ENCODE measurements at places on chromosomes 12 and 14. TPM values are rescaled to one million over a fixed set of nuclear protein-coding genes. Genes with fewer than 3 reads are reported as not detected.
A peak's percentile ranks its signal among the peaks of the same experiment; 100 is the strongest.

DNA sequence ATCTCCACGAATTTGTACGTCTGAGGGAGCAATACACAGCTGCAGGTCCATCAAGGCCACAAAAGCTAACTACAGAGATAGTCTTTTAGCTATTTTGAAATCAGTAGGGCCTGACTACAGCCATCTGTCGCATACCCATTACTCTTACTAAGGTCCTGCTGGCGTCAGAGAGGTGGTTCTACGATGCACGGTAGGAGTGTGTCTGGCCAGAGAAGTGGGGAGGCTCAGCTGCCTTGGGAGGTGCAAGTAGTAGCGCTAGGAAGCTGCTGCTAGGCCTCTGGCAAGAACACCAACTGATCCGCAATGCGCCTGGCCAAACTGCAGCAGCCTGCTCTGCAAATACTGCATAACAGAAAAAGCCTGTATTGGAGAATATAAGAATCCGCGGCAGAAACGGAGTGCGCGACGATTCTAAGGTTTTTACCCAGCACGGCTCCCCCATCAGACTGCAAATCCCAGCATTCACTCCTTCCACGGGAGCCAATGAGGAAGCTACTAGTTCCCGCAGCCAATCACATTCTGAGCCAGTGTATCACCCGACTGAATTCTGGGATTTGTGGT, 743 bp upstream of the CAND1 start:
- peak; percentile 83 for ATAC-seq

SIX1 gene
- 0.95 TPM for total RNA-seq

- ATAC-seq, result no peak
Measured at GRCh38 chr14:69358233-69358963, 39.7 kb downstream of the ERH start.

DNA sequence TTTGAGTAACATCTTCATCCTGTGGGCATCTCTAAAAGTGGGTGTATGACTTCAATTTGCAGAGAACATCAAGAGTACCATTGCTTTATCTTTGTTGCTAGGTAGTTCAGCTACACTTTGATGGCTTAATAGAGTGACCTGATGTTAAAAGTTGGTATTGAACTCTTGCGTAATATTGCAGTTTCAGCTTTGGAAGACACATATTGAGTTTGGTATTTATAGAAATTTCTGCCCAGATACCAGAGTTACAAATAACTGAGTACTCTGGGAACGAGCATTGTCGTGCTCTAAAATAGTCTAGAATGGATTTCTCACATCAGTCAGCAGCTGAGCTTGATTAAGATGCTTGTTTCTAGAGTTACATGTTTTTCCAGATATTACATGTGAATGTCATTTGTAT, 24.8 kb upstream of the AKAP5 start:
- no peak for ATAC-seq

SLC25A21 gene
- total RNA-seq, result 1.6 TPM

- no peak for ATAC-seq
Measured at GRCh38 chr12:45987340-45987727, 3.0 kb downstream of the SCAF11 start.

GRCh38 chr12:102326982-102327381, 129.3 kb upstream of the PMCH start:
- no peak for ATAC-seq

DNA sequence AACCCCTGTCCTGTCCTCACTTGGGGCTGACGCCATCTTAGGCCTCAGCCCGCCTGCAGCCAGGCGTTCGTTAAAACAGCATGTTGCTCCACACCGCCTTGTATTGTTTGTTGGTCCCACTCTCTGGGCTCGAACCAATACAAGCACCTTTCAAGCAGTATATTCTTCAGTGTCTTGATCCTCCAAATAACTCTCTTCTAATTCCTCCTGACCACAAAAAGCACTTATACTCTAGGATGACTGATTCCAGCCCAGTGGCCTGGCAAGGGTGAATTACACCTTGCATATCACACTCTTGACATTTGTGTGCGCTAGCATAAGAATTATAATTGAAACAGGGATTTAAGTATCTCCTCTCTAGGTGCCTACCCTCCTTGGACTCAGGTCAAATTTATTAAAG, 7.1 kb downstream of the CCER1 start:
- no peak for ATAC-seq

HHIPL1 gene
- total RNA-seq, result 2.6 TPM

MMP19 gene
- total RNA-seq, result 3.1 TPM

DNA sequence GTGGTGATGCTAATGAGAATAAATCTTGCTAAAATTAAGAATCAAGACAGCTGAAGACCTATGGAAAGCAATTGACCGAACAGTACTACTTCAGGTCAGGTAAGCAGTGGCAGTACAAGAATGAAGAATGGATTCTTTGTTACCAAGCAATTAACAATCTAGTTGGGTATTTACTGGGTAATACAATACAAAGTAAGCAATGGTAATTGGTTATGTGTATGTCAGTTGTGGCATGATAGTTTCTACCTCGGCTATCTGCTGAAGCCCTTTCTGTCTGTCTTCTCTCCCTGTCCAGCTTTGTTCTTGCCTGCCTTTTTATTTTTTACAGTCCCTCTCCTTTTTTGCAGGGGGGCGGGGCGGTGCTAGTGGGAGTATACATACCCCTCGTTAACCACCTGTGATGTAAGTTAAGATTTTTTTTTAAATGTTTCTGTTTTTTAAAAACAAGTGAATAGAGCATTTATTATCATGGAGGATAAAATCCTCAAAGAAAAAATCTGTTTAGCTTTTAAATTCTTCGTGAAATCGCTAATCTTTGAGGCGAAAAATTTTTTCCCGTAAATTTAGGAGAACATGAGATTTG, 75.9 kb downstream of the RCOR1 start:
- no peak for ATAC-seq

DNA sequence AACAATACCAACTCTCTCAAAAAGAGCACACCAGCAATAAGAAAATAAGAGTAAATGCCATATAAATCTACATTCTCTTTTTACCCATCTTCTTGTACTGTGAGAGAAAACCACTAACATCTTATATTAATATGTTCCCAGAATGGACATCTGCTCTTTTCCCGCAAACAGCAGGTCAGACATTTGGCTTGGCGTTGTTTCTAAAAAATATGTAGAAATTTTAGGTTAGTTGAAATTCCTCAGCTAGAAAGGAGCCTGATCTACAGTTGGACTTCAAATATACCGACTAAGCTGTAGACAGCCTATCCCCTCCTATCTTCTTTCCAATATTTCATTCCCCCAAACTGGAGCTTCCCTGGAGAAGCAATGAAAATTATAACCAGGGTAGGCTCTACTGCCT, 88.7 kb downstream of the PPP2R5E start:
- peak; percentile 9 for ATAC-seq

- ATAC-seq, result peak; percentile 87
Measured at GRCh38 chr12:123655420-123655819, 15.5 kb upstream of the TCTN2 start.

- no peak for ATAC-seq
Measured at GRCh38 chr14:96161636-96162035, 43.0 kb upstream of the BDKRB2 start.

ZFHX2 gene
- total RNA-seq, result 7.9 TPM

DNA sequence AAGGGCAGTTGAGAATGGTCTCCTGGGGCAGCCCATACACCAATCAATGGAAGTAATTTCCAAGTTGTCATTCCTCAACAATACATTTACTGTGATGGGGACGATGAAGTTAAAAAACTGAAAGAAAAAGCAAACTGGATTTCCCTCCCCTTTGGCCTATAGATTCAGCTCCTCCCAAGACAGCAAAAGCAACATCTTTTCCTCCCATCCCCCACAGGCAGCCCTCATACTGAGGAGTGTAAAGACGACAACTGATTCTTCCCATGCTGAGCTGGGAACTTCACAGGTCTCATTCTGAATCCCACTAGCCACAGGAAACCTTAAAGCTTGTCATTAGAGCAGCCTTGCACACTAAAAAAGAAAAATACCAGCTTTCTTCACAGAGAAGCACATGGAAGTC, 48.5 kb downstream of the PITPNM2 start:
- no peak for ATAC-seq

SART3 gene
- total RNA-seq, result 46.3 TPM

IL26 gene
- not detected for total RNA-seq

GRCh38 chr12:119157528-119157927, 21.2 kb upstream of the HSPB8 start:
- no peak for ATAC-seq

METTL25 gene
- 2.8 TPM for total RNA-seq

HOTAIR gene
- 8.0 TPM for total RNA-seq

CRADD gene
- 8.0 TPM for total RNA-seq

All from motor neuron (in vitro differentiated cells).